ENCODE measurements at places on chromosomes 2 and 18.

GRCh38 chr2:25310965-25311864, 30.5 kb downstream of the DNMT3A start:
- DNase-seq = peak; percentile 76

GRCh38 chr18:63002803-63003445, 287.6 kb downstream of the PHLPP1 start:
- no peak for DNase-seq

DNA sequence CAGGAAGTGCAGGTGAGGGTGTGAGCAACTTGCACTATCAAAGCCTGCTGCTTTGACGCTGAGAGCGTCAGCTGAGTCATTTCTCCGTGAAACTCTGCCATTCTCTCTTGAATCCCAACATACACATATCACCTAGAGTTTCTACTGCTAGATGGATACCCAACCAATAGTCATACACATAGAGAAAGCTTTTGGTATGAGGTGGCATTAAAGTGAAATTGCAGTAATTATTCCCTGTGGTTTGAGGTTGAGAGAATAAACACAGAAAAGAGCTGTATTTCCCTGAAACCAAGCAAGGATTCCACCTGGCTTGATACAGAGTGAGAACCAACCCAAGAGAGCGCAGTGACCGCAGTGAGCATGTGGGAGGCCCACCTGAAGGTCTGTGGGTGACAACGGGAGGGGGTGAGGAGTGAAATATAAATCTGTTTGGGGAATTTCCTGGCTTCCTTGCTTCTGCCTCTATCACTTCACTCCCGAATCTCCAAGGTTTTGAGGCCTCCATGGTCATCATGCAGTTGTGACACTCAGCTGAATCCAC, 28.8 kb upstream of the TMEM18 start:
- no peak for DNase-seq

- no peak for DNase-seq
Measured at GRCh38 chr2:117674172-117674571, 140.3 kb upstream of the DDX18 start.

GRCh38 chr18:23964282-23965238, 50.0 kb upstream of the TTC39C start:
- no peak for DNase-seq

All from cerebellum (tissue), 4 donors.